ENCODE measurements at places on chromosomes 13 and 19.

- no peak for DNase-seq
Measured at GRCh38 chr13:61485128-61485765, 69.6 kb upstream of the PCDH20 start.

- no peak for DNase-seq
Measured at GRCh38 chr19:33780251-33780650, 16.4 kb upstream of the KCTD15 start.

GRCh38 chr13:24237356-24237755 lies 72.0 kb upstream of the C1QTNF9 start:
- no peak for DNase-seq

- no peak for DNase-seq
Measured at GRCh38 chr13:73063166-73063565, 4.4 kb downstream of the KLF5 start.

GRCh38 chr13:37488726-37489125 lies 109.8 kb downstream of the POSTN start:
- no peak for DNase-seq

GRCh38 chr13:31094331-31095015 lies 67.2 kb downstream of the HSPH1 start:
- no peak for DNase-seq

DNA sequence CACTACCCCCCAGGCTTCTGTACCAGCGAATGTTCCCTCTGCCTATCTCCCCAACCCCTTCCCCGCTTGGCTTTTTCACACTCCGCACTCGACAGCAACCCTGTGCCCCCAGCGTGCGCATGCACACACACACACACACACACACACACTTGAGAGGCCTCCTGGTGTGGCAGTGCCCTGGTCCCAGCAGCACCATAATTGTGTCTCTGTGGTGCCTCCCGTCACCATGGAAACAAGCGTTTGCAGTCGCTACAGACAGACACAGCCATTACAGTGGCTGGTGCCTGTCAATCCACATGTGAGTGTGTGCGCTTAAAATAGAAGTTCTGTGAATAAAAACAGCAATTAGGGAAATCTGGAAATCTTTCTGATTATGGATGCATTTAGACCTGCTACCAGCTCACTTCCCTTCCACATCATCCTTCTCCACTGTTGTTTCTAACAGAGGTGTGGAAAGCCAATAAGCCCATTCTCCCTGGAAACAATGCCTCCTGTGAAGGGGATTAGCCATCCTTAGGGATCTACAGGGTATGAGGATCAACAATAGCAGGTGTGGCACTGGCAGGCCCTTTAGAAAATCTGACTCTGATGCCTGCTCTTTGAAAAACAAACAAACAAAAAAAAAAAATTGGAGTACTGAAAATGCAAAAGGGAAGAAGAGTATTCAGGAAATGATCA lies 146.3 kb downstream of the DCLK1 start:
- DNase-seq: no peak

- no peak for DNase-seq
Measured at GRCh38 chr13:47459512-47459911, 541.6 kb downstream of the SUCLA2 start.

GRCh38 chr19:2049741-2050348 lies 1.2 kb downstream of the MKNK2 start:
- DNase-seq: peak; percentile 83

DNA sequence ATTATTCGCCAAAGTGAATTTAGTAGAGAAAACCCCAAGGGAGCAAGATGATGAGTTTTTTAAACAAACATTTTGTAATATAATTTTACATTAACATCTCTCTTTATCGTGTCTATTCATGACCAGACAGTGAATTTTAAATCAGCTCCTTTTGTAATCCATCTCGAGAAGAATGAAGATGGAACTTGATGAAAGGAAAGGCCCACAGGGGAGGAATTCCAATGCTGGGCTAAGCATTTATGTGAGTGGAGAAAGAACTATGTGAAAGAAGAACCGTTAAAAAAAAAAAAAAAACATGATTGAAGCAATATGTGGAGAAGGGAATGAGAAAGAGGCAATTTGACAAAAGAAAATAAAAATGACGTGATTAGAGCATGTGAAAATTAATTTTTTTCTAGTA lies 170.6 kb downstream of the KCTD12 start:
- DNase-seq: no peak

- peak; percentile 7 for DNase-seq
Measured at GRCh38 chr19:29381353-29382203, 144.2 kb upstream of the VSTM2B start.

GRCh38 chr19:45074744-45075300 lies 1.5 kb downstream of the ZNF296 start:
- DNase-seq: no peak

DNA sequence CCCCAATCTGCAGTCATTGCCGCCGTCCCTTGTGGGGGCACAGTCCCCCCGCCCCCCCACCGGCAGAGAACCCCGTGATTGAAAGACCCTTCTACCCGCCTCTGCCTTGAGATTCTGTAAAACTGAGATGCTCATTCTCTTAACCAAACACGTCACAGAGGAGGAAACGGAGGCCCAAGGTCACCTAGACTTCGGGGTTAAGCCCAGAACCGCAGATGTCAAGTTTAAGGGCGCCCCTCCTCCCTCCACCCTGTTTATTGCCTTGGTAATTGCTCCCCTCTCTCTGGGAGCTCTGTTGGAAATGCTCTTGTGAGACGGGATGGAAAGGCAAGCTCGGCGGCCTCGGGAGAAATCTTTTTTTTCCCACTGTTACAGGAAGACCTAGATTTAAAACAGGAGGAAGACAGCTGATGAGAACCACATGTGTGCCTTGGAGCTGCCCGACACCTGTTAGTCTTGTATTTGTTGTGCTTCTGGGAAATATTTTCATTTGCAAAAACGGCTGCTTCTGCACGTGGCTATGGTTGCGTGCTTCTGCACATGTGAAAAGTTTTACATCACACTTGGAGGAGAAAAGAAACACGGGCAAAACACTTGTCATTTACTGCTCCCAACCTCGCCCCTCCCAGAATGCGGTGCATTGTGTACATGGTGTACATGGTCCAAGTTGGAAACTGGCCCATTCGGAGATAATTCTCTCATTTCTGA lies 1.1 kb upstream of the MED26 start:
- peak; percentile 58 for DNase-seq

GRCh38 chr13:34577051-34577450 lies 365.0 kb upstream of the NBEA start:
- DNase-seq: no peak

GRCh38 chr13:105251293-105251692 lies 1284.2 kb downstream of the EFNB2 start:
- no peak for DNase-seq

DNA sequence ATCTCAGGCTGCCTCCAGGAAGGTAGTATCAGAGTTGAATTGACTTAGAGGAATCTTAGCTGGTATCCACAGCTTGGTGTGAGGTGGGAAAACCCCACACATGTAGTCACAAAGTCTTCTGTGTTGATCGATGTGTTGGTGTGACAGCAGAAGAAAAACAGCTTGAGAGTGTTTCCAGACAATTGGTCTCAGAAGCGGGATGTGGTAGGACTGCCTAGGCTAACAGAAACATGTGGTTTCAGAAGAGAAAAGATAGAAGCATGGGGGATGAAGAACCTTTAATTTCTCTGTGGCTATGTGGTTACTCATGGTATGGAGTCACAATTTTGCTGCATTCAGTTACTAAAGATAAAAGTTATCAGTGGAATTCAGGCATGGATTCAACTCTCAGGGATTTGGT lies 134.7 kb upstream of the SLITRK5 start:
- DNase-seq: no peak

DNA sequence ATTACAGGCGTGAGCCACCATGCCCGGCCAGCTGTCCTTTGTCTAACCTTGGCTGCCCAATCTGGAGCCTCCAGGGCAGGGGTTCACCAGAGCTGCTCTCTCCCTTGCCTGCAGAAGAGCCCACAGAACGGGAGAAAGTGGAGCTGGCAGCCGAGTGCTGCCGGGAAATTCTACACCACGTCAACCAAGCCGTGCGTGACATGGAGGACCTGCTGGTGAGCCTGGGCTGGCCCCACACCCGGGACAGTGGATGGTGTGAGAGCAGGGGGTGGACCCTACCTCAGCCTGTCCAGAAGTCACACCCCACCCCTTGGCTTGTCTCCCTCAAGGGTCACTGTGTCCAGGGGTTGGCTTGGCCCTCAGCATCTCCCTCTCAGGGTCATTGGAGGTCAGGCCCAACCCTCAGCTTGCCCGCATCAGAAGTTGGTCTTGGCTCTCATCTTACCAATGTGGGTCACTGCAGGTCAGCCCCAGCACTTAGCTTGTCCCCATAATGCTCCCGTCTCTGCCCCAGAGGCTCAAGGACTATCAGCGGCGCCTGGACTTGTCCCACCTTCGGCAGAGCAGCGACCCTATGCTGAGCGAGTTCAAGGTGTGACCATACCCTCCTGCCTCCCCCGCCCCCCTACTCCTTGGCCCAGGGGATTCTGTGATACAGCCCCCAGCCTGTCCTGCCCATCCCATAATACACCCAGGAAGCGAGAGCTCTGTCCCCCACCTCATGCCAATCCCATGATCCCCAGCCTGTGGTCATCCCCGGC lies 20.4 kb downstream of the ARHGEF1 start:
- no peak for DNase-seq

GRCh38 chr13:111338841-111339240 lies 18.4 kb downstream of the TEX29 start:
- DNase-seq: no peak

- DNase-seq: no peak
Measured at GRCh38 chr19:39171479-39172465, 25.0 kb upstream of the NCCRP1 start.

DNA sequence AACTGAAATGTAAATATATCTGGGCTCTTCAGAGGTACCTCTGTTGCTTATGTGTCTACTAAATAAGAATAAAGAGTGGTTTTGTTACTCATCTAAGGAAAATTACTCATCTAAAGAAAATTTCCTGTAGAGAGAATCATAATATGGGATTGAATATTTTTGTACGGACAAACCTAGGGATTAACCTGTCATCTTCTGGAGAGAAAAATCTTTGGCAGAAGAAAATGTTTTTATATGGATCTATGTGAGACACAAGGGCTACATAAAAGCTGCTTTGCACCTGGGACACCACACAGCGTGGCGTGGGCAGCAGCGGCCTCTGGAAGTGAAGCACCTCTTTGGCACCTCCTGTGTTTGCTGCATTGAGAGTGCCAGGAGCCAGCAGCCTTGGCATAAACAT lies 242.9 kb upstream of the DACH1 start:
- no peak for DNase-seq

DNA sequence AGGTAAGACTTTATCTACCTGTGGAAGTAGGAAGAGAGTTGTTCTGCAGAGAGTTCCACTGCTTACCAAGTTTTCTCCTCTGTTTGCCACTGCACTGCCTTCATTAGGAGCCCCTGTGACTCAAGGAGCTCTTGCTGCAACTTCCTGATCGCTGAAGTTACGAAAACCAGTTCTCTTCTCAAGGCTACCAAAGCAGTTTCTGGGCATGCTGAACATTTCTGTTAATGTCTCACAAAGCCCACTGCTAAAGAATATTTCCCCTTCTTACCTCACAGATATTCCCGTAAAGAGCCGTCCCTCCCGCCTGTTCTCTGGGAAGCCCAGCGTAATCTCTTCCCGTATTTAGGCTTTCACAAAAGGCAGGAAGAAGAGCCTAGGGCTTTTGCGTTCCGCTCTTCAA lies 82.6 kb upstream of the OXGR1 start:
- DNase-seq: no peak

All from ovary (tissue), 10 donors.